NCI-H2081 treated with DMSO at 0.1 percent for 48 hours (cell line): ENCODE measurements at places on chromosomes 13 and 19.

DNA sequence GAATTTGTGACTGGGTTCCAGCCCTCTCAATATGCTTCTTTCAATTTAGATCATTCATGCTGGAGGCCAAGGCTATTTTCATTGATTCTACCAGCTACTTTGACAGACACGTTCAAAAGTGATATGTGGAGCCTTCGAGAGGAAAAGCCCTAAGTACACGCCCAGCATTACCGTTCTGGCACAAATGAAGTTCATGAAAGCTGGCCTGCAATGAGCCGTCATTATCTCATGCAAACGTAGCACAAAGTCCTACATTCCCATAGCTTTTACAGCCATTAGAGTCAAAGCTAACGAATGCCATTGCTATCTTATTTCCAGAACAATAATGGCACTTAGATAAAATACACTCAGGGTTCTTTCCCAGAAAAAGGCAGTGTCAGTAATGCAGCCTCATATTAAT is 1237.6 kb downstream of the EFNB2 start:
- no peak for DNase-seq

GRCh38 chr19:13260883-13261653 is 110.9 kb downstream of the IER2 start:
- DNase-seq, result no peak

GRCh38 chr19:34500656-34501120 is 19.1 kb downstream of the WTIP start:
- no peak for DNase-seq

DNA sequence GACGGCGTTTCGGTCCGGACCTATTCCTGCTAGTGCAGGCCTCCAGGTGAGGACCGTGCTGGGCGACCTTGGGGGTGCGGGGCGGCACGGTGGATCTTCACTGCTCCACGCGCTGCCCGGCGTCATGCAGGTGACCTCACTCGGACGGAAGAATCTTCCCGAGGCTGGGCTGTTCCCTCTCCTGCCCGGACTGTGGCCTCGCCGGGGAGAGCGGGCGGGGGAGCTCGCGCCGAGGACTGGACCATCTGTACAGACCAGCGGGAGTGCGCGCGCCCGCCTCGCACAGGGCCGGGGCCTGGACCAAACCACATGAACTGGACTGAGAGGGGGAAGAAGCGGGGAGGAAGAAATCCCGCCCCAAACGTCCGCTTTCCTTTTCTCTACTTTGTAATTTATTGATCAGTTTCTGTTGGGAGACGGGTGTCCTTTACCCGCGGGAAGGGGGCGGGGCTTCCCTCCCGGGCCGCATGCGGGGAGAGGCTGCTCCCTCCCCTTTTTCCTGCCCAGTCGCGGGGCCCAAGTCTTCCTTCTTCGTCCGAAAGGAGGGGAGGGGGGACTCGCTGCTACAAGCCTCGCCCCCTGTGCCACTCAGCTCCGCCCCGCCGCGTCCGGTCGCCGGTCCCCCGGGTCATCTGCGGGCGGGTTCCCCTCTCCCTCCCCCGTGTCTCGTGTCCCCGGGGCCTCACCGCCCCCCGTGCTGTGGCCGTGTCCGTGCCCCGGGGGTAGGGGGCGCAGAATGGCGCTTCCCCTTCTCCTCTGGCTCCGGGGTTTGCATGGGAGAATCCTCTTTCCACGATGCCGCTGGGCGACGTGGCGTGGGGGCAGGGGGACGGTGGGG is 4.9 kb downstream of the HRC start:
- DNase-seq, result peak; percentile 37

- no peak for DNase-seq
Measured at GRCh38 chr19:29480507-29480906, 45.3 kb upstream of the VSTM2B start.

DNA sequence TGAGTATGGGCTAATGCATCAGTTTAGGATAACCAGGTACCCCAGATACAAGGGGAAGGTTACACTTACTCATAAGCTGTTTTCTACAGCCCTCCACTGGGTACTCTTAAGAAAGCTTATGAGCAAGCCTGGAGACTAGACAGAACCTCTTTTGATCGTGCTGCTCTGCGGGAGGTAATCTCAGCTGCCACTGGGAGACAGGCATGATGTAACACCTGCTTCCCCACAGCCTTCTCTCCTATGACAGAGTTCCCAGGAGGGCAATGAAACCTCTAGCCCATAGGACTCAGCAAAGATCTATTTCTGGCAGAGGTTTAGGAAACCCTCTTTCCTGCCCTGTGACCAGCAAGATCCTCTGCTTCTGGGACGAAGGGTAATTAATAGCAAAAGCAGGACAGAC is 65.6 kb downstream of the WASF3 start:
- DNase-seq, result no peak

DNA sequence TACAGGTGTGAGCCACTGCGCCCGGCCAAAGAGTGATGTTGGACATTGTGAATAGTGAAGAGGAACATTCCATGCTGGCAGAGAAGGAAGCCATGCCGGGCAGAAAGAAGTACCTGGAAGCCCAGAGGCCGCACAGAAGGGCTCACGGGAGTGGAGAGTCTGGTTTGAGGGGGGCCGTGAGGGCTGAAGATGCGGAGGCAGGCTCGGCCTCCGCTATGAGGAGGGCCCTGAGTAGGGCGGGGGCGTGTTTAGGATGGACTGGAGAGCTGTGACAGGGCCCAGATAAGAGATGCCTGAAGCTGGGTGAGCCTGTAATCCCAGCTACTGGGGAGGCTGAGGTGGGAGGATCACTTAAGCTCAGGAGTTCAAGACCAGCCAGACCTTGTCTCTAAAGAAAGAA is 1.6 kb downstream of the JOSD2 start:
- no peak for DNase-seq
